H9 (cell line): ENCODE measurements at places on chromosomes 3 and 15.

DNA sequence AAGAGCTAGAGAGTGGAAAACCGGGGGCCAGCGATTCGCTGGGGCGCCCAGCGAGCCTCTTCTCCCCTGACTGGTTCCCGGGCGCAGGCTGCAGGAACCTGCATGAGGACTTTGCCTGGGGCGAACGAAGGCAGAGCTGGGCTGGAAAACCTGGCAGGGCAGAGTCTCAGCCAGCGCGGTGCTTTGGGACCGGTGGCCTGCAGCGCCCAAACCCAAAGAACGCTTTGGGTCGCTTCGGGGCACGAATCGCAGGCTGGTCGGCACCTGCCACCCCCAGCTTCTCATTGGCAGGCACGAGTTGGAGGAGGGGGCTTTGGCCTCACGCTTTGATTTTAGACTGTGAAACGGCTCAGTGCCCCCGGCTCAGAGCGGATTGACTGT is 3.0 kb downstream of the ONECUT1 start:
- peak overlapping the region; percentile 21; the same call in 1 of the 2 replicates for H3K4me3 ChIP-seq
- H3K27ac ChIP-seq = no peak overlapping the region
- peak; percentile 61 for DNase-seq
- peaks cover 65% of the 10 kb centered on the region for H3K27me3 ChIP-seq

GRCh38 chr3:61277411-61277810 is 26.2 kb upstream of the FHIT start:
- no peaks in the 10 kb centered on the region for H3K27me3 ChIP-seq
- DNase-seq = no peak
- no peaks in the 10 kb centered on the region for H3K36me3 ChIP-seq
- no peaks in the 10 kb centered on the region for H3K4me1 ChIP-seq

GRCh38 chr3:56188201-56188600 is 280.1 kb downstream of the ERC2 start:
- H3K27ac ChIP-seq = no peak overlapping the region
- no peaks in the 10 kb centered on the region for H3K27me3 ChIP-seq
- no peaks in the 10 kb centered on the region for H3K36me3 ChIP-seq

- no peak overlapping the region for H3K4me3 ChIP-seq
- peaks cover 6% of the 10 kb centered on the region for H3K4me1 ChIP-seq
- no peak overlapping the region for H3K27ac ChIP-seq
- DNase-seq = no peak
Observed at GRCh38 chr3:192831111-192831644, 86.5 kb downstream of the MB21D2 start.
